ENCODE measurements at places on chromosomes 3 and 15.

DNA sequence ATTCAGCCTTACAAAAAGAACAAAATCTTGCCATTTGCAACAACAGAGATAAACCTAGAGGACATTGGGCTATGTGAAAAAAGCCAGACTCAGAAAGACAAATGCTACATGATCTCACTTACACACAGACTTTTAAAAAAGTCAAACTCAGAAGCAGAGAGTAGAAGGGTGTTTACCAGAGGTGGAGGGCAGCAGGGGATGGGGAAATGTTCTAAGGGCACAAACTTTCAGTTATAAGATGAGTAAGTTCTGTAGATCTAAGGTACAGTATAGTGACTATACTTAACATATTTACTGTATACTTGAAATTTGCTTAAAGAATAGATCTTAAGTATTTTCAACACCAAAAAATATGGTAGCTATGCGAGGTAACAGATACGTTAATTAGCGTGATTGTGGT lies 3.0 kb downstream of the MYEF2 start:
- no peak for DNase-seq

GRCh38 chr15:25175789-25176615 lies 221.2 kb downstream of the SNRPN start:
- no peak for DNase-seq

DNA sequence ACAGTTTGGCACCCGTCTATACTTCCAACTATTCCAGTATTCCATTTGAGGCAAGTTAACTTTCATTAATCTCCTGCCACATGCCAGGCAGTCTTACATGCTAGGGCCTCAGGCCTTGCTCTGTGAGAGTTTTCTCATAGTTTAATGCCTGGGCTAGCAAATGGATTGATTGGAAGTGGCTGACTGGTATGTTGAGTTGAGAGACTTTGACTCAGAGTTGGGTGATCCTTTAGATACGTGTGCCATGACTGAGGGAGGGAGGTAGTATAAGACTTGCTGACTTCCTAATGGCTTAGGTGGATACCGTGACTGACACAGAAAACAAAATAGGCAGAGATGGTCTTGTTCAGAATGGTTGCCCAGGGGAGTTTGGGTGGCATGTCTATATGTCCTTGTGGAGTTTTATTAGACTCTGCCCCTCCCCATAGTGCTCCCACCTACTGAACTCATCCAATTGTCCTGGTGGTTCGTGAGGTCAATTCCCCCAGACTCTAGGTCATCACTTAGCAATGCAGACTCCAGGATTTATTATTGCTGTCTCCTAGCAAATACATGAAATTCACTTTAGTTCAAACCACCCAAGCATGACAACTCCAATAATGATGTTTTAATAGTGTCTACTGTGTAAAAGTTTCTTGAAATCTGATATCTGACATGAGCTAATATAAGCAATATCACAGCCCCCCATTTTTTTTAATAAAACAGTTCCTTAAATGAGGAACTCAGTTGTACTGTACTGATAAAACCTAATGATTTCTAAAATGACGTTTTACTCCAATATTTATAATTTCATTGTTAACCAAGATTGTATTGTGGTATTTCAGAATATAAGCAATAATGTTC lies 413.9 kb upstream of the MDFIC2 start:
- no peak for DNase-seq

DNA sequence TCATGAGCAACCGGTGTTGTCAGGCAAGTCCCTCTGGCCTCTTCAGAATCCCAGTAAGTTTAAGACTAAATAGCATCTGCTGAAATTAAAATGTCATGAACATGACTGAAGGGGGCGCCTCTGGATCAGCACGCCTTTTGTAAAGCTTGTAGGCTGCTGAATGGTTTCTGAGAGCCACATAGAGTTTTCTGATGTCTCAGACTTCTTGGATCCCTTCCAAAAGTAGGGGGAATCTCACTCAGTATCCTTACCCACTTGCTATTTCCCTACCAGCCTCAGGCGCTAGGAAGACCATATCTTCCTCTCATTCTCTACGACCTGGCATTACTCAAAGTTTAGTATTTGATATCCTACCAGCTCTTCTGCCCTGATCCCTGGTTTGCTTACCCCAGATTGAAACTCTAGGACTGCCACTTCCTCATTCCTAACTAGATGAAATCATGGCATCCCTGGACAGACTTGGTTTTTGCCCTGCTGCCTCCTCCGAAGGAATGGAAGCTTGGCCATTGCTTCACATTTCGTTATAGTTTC lies 62.7 kb upstream of the CD47 start:
- DNase-seq: no peak

- DNase-seq: no peak
These were observed 246.7 kb downstream of the LPP start for GRCh38 chr3:188400494-188401243.

- DNase-seq: no peak
These were observed 134.9 kb upstream of the THBS1 start for GRCh38 chr15:39445931-39446330.

GRCh38 chr3:127457094-127457475 lies 133.4 kb downstream of the TPRA1 start:
- DNase-seq: peak; percentile 39

GRCh38 chr3:87792534-87793336 lies 266.1 kb downstream of the CGGBP1 start:
- DNase-seq: no peak

GRCh38 chr3:165854696-165855095 lies 17.5 kb upstream of the BCHE start:
- DNase-seq: no peak

- DNase-seq: no peak
These were observed 36.1 kb upstream of the CADM2 start for GRCh38 chr3:84922682-84923081.

DNA sequence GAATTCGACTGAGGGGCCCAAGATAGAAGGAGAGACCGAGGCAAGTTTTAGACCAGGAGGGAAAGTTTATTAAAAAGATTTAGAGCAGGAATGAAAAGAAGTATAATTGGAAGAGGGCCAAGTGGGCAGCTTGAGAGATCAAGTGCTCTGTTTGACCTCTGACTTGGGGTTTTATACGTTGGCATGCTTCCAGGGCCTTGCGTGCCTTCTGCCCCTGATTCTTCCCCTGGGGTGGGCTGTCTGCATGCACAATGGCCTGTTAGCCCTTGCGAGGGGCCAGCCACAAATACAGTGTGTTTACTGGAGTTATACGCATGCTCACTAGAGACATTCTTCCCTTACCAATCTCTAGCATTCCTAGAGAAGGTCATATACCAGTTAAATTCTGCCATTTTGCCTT lies 70.7 kb upstream of the LARS2 start:
- DNase-seq: no peak

DNA sequence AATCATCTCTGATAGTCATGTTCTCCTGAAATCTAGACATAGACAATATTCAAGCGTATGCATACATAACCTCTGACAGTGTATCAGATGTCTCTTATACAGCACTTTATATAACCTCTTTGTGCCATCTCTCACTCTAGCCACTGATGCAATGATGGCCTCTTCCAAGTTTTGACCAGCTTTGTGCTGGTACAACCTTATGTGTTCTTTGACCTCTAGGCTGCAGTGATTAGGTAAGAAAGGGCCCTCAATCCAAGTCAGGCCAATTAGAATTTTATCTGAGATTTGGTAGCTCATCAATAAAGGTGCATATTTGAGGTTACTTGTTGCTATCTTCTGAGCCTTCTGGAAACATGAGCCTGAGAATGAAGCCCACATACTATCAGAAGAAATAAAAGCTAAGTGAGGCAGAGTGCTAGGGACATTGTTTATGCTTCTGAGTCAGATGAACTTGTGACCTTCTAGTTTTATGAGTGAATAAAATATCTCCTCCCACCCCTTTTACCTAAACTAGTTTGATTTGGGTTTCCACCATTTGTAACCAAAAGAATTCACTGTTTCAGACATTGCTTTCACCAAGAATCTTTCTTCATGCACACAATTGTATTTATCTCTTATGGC lies 283.2 kb upstream of the SUCLG2 start:
- DNase-seq: no peak

DNA sequence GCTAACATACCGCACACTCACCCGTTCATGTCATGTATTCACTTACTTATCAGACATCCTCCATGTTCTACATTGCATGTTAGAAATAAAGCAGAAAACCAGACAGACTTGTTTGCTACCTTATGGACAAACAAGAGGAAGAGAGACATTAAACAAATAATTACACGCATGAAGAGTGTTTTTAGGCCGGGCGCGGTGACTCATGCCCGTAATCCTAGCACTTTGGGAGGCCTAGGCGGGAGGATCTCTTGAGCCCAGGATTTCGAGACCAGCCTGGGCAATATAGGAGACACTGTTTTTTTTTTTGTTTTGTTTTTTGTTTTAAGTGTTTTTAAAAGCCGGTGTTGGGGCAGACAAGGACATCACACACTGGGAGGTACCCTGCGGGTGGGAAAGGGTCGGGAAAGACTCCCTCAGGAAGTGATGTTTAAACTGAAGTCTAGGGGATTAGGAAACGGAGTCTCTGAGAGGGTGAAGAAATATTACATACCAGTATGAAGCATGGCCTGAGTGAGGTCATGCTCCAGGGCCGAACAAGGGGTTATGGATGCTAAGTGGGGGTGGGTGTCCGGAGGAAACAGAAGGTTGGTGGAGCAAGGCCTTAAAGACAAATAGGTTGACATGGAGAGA lies 2.1 kb upstream of the USP3 start:
- DNase-seq: no peak

- no peak for DNase-seq
These were observed 495 bp upstream of the COL7A1 start for GRCh38 chr3:48595526-48596121.

DNA sequence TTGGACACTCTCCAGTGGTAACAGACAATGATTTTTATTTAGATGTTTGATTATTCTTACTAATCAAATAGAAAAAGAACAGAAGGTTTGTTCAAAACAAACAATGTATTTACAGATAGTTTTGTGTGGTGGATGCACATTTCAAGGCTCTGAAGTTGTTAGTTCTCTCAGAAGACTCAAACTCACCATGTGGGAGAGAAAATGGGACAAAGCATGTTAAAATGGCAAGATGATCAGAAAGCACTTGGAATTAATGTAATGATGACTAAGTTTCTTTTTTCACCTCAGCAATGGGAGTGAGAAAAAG lies 450.5 kb upstream of the KCNMB2 start:
- no peak for DNase-seq

DNA sequence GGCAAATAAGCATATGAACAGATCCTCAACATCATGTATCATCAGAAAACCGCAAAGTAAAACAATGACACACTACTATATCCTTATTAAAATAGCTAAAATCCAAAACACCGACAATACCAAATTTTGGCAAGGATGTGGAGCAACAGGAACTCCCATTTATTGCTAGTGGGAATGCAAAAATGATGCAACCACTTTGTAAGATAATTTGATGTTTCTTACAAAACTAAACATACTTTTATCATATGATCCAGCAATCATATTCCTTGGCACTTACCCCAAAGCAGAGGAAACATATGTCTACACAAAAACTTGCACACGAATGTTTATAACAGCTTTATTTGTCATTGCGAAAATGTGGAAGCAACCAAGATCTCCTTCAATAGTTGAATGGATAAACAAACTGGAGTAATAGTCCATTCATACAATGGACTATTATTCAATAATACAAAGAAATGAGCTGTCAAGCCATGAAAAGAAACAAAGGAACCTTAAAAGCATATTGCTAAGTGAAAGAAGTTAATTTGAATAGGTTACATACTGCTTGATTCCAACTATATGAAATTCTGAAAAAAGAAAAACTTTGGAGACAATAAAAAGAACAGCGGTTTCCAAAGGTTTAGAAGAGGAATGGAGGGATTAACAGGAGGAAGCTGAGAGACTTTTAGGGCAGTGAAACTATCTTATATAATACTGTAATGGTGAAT lies 172.0 kb downstream of the VPS13C start:
- DNase-seq: no peak

DNA sequence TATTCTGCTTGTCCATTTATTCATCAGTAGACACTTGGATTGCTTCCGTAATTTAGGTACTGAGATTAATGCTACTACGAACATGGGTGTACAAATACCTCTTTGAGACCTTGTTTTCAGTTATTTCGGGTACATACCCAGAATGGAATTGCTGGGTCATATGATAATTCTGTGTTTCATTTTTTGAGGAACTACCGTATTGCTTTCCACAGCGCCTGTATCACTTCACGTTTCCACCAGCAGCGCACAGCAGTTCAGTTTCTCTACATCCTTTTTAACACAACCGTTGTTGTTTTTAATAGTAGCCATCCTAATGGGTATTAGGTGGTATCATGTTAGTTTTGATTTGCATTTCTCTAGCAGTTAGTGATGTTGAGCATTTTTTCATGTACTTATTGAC lies 9.5 kb downstream of the PAK2 start:
- no peak for DNase-seq

GRCh38 chr3:58630076-58630709 lies 36.4 kb downstream of the FAM3D start:
- DNase-seq: peak; percentile 20

- no peak for DNase-seq
These were observed 126.8 kb upstream of the CLSTN2 start for GRCh38 chr3:139808201-139808600.

DNA sequence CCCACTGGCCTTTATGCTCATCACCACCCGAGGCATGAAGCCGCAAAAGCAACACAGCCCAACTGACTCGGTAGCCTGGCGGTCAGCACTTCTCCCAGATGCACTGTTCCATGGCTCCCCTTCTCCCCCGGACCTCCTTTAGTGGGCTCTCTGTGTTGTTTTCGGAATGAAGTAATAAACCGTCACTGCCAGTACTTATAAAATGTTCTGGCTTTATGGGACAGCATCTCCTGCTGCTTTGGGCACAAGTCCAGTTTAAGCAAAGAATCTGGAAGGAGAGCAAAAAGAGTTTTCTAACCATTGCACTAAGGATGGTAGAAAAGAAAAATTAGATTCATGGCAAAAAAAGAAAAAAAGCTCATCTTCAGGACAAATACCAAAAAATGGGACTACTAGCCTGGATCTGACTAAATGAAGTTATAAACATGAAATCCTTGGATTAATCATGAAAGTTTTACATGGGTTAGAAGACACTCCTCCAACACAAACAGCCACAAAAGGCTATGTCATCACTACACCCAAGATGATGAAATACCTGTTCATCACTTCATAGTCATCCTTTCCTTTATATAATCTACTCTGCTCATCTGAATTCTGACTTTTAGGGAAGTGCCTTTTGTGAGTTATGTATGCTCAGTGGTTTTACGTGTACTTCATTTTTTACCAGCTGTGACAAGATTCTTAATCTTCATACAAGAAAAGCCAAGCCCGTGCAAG lies 89.5 kb upstream of the UBE2E2 start:
- DNase-seq: no peak

DNA sequence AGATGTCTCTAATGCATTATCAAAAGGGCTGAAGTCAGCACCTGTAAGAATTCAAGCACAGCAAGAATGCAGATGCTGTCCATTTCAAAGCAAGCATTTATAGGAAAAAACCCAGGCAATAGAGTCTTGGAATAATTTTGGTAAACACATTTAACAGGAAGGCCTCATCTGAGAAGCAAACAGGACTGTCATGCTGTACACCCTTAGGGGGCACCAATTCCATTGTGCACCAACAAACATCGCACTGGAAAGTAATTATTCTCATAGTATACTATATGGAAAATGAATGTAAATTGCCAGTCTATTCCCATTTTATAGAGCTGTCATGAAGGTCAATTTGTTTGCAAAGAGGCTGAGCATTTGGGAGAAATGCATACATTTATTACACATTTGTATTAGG lies 247.3 kb upstream of the SUCLG2 start:
- DNase-seq: no peak
